ENCODE measurements at places on chromosomes 3 and 15.

DNA sequence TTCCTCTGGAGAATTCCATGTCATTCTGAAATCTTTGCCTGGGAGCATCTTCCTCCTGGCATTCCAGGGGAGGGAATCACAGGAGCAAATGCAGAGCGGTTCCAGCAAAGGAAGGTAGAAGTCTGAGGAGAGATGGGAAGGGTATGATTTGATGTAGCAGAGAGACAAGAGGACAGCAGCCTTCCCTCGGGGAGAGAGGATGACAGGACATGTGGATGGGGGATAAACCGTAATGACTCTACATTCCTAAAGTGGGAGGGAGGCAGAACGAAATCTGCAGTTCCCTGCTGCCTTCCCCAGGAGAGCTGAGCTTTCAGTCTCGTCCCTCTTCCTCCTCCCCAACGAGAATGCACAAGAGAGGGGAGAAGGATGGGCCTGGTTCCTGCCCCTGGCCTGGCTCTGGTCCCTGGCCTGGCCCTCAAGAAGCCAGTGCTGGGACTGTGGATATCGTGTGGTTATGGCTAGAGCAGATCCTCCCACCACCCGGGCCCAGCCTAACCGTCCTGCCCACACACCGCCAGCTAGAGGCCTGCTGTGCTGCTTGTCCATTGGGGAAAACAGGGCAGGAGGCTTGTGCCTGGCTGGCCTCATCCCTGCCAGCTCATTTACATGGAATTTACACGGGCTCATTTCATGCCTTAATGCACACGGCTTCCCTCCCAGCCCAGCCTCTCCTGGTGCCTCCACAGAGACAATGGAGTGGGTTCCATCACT, 26.6 kb downstream of the SEMA7A start:
- peak; percentile 96 for DNase-seq

DNA sequence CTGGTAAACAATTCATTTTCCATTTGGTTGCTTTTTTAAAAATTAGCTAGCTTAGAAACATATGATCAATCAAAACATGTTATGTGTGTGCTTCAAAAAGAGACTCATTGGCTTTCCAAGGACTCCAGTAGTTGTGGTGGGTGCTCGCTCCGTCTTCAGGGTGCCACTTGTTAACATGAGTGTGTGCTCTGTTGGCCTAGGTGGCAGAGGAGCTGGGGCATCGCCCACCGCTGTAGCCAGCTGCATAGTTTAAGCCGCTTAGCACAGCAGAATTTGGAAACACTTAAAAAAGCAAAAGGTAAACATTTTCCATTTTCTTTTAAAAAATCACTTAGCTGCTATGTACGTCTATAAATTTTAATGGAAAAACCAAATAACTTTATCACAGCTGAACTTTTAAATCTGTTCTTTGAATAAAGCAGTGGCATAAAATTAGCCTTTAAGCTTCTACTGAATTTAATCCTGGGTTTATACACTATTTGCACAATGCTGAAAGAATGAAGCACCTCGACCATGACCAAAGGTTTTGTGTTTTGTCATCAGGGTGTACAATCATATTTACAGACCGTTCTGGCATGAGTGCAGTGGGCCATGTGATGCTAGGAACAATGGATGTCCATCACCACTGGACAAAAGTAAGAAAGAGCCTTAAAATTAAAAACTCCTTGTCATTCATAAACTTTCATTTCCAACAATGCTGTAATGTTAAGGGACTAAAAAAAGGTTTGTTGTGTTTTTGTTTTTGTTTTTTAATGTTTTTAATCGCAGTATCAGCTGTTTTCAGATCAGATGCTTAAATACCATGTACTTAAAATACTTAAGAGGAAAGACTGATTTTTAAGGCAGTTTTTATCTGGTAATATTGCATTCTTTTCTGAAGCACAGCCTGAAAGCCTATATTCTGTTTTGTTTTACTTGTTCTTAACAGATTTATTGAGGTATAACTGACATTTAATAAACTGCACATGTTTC, 57.9 kb downstream of the TCAIM start:
- no peak for DNase-seq

DNA sequence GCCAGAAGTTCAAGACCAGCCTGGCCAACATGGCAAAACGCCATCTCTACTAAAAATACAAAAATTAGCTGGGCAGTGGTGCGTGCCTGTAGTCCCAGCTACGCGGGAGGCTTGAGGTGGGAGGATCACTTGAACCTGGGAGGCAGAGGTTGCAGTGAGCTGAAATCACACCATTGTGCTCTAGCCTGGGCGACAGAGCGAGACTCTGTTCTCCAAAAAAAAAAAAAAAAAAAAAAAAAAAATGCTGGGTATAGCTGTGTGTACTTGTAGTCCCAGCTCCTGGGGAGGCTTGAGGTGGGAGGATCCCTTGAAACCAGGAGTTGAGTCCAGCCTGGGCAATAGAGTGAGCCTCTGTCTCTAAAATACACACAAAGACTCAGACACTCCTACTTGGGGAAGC, 32.0 kb downstream of the PPP1R2 start:
- DNase-seq, result no peak

GRCh38 chr3:135694142-135694541, 271.4 kb upstream of the PPP2R3A start:
- no peak for DNase-seq

GRCh38 chr3:126342991-126343648, 14.1 kb downstream of the KLF15 start:
- DNase-seq, result no peak

GRCh38 chr3:151839313-151839631, 25.4 kb downstream of the AADAC start:
- no peak for DNase-seq
